Inflammatory macrophage treated with lipopolysaccharide for 1 hour (primary cell): ENCODE measurements at places on chromosomes 1 and 21.

- no peak for DNase-seq
Measured at GRCh38 chr1:47442202-47442601, 4.4 kb downstream of the FOXD2 start.

GRCh38 chr1:54227091-54227602 is 27.2 kb downstream of the MRPL37 start:
- DNase-seq, result peak; percentile 63

GRCh38 chr1:233479110-233479890 is 134.6 kb upstream of the KCNK1 start:
- DNase-seq, result no peak

GRCh38 chr1:9213956-9214355 is 20.6 kb upstream of the H6PD start:
- DNase-seq, result no peak

DNA sequence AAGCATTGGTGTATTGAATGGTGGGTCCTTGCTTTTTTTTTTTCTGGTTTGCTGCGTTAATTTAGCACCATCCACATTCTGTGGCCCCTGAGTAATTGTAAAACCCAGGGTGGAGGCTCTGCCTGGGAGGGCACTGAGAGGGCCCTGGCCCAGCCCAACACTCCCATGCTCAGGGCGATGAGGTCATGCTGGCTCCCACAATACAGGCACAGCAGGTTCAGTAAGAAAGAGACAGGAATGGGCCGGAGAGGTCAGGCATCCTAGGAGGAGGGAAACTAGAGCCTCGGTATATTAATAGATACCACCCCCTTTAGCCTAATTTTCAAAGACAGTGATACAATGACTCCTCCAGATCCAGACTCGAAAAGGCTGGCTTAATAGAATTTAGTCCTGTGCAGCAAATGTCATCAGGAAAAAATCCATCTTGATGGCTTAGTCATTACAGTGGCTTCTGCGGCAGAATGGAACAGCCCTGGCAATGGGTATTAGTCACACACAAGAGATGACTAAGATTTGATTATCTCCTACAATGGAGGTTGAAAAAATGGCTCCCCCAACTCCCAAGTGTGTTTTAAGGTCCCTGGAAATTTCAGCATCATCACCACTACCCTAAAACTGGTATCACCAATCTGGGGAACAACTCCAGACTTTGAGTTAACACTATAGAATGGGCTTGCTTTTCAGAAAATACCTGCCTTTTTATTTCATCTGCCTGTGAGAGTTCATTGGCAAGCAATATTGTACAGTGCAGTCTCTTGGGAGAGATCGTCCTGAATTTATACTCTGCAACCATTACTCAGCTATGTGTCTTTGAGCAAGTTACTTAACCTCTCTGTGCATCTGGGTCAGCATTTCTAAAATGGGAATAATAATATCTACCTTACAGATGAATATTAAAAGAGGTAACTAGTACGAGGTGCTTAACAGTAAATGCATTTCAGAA is 43.9 kb upstream of the LYST start:
- DNase-seq, result peak; percentile 96

- no peak for DNase-seq
Measured at GRCh38 chr21:35646606-35647005, 413.7 kb downstream of the SETD4 start.

GRCh38 chr1:165763442-165763841 is 5.2 kb downstream of the TMCO1 start:
- DNase-seq, result no peak

GRCh38 chr21:36260030-36260787 is 59.8 kb upstream of the MORC3 start:
- DNase-seq, result peak; percentile 52

- DNase-seq, result no peak
Measured at GRCh38 chr1:16351456-16351993, 755 bp downstream of the FBXO42 start.

DNA sequence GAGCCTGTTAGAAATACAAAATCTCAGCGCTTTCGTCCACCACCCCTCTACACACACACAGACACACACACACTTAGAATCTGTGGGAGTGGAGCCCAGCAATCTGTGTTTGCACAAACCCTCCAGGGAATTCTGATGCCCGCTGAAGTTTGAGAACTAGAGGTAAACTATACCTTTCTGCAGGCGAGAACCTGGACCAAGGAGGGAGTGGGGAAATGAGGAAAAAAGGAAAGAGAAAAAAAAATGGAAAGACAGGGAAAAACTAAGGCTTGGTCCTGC is 468 bp upstream of the NIBAN1 start:
- DNase-seq, result no peak

- DNase-seq, result no peak
Measured at GRCh38 chr1:62380181-62380580, 56.7 kb upstream of the USP1 start.
